ENCODE measurements at places on chromosomes 12 and 14.

DNA sequence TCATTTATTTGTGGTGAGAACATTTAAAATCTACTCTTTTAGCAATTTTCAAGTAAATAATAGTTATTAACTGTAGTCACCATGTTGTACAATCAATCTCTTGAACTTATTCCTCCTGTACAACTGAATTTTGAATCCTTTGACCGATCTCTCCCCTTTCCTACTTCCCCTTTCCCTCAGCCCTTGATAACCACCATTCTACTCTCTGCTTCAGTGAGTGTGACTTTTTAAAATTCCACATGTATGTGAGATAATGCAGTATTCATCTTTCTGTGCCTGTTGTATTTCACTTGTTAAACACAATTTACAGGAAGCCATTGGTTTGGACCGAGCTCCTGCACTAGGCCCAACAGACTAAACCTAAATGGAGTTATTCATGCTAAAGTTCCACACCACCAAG lies 458.9 kb upstream of the PDE3A start:
- no peak for DNase-seq

DNA sequence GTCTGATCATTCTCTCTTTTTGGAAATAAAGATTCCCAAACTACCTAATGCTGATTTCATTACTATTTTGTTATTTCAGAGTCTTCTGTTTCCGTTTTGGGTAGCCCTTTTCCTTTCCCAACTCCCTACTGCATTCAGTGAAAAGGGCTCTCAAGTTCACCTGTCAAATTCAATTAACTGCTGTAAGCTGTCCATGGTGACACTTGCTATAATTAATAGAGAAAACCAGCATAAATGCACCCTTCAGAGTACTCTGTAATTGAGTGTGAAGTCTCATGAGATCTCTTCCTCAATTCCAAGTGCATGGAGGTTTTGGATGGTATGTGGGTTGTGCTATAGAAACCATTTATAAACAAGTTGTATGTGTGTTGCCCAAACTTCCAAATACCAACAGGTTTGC lies 187.2 kb downstream of the RPL10L start:
- no peak for DNase-seq

DNA sequence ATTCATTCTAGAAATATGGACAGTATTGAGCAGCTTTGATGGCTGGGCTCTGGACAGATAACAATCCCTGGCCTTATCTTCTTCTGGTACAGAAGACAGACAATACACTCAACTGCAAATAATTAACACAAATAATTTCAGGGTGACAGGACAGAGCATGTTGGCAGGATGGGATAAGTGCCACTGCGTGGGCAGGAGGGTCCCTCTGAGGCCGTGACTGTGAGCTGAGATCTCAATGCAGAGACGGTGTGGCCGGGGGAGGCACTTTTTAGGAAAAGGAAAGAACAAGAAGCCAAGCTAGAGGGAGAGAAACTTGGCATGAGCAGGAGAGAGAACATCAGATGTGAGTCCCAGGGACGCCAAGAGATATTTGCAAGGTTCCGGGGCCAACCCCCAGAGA lies 8.1 kb downstream of the SYNE3 start:
- DNase-seq, result no peak

DNA sequence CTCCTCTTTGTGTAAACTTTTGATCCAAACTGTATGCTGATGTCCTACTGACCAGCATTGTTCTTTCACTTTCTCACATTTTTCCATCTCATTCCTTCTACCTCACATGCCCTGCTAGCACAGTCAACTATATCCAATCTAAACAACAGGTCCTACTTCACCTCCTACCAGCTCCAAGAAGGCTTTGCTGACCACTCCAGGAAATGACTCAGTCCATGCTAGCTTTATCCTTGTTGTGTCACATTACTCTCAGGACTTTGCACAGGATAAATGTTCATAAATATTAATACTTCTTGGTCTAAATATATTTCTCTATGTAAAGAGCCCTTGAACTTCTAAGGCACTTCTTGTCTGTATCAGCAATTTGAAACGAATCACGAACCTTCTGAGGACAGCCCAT lies 64.9 kb upstream of the PCED1B start:
- no peak for DNase-seq

- no peak for DNase-seq
These were observed 25.0 kb downstream of the RAB35 start for GRCh38 chr12:120091371-120092090.

DNA sequence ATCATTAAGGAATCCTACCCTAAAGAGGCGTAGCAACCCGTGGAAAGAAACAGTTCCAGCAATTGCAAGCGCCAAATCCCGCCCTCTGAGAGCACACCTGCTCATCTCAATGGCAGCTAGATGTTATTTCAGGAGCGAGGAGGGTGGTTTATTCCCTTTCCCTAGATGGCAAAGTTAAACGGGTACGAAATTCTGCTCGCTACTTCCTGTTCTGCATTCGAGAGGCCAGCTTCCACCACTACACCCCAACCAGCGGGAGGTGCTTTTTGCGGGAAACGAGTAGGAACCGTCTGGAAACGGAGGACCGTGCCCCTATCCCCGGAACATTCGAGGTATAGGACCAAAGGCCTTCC lies 536 bp downstream of the VPS29 start:
- DNase-seq, result no peak

GRCh38 chr14:76320486-76320885 lies 55.5 kb upstream of the ESRRB start:
- DNase-seq, result no peak

DNA sequence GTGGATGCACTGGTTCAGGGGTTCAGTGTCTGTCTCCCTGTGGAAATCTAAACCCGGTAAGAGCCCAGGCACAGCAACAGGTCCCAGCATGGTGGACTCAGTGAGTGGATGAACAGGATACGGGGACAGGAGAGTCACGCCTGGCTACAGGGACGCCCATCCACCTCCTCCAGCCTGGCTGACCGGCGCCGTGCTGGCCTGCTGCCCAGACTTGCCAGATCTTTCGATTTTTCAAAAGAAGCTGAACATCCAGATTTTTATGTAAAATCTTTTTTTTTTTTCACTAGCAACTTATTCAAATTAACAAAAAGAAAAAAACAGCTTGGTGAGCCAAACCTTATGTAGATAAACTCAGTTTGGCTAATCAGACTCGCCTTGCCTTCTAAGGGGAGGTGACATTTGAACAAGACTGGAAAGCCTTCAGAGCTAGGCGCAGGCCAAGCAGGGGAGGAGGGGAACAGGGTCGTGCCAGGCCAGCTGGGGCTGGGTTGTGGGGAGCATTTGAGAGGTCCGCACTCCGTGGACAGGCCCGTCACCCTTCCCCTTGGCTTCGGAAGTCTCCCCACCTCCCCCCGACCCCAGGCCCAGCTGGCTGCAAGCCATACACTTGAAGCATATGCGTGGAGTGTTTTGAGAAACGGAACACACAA lies 87.8 kb upstream of the NCOR2 start:
- no peak for DNase-seq

DNA sequence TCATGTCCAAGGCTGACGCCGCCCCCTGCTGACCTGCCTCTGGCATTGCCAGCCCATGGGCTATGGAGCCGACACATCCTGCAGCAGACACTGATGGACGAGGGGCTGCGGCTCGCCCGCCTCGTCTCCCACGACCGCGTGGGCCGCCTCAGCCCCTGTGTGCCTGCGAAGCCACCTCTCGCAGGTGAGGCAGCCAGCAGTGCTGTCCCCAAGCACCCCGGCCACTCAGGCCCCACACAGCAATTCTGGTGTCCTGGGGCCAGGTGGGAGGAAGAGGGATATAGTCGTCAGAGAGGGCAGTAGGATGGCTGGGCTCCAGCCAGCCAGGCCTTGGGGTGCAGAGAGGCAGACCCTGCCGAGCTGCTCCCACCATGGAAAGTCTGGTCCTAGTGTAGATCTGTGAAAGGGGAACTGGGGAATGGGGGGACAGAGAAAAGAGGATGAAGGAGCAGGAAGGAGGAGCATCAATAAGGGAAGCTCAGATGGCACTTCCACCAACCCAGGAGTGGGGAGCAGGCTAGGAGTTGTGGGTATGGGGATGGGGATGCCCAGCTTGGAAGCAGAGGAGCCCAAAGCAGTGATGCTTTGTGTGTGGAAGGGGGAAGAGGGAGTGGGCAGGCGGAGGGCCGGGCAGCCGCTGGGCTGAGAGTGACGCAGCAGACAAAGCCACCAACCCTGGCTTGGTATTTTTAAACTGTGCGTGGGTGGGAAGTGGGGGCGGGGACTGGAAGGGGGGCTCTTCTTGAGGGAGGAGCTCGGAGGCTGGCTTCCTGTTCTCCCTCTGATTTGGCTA lies 4.7 kb downstream of the NAB2 start:
- peak; percentile 76 for DNase-seq

DNA sequence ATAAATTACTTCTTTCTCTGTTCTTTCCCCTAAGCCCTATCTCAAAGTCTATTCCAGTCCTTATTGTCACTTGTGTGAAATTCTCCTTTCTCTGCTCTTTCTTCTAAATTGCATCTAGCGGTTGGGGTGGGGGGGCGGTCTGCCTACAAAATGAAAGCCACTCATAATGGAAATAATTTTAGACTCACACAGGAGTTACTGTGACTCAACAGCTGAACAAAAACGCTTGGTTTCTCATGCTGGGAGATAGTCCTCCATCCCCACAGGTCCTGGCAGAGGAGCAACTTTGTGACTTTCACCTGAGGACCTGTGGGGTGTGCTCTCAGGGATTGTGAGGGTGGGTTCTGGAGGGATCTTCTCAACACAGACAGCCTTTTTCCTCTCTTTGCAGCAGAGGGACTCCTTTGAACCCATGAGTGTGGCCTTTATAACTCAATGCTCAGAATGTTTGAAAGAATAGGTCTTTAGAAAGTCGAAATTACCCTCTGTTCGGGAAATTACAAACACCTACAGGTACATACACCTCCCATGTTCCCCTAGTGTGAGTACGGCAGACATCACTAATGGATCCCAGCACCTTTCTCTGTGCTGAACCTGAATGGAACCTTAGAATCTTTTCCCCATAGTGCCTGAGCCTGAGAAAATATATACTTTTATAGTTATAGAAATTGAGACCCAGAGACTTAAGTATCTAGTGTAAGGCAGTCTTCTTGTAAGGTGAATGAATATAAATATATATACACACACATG lies 109.7 kb downstream of the CHST11 start:
- no peak for DNase-seq

- no peak for DNase-seq
These were observed 165.4 kb downstream of the GCH1 start for GRCh38 chr14:54737132-54737711.

DNA sequence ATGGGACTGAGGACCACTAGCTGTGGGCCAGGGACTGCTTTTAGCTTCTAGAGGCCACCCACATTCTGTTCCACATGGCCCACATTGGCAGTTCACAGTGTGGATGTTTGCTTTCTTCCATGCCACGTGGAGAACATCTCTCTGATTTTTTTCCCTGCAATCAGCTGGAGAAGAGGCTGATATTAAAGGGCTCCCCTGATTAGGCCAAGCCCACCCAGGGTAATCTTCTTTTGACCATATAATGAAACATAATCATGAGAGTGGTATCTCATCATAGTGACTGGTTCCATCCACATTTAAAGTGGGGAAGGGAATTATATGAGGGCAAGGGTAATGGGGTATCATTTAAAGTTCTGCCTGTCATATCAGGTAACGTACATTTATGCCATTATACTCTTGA lies 15.8 kb downstream of the DAAM1 start:
- DNase-seq, result no peak

- no peak for DNase-seq
These were observed at the start of gene CISTR for GRCh38 chr12:53751336-53752191. Gene CISTR (minus strand): TSS chr12:53751979.

- no peak for DNase-seq
These were observed 78.6 kb downstream of the CCDC60 start for GRCh38 chr12:119412811-119413794.

GRCh38 chr14:48693793-48694192 lies 892.4 kb downstream of the RPS29 start:
- no peak for DNase-seq

- DNase-seq, result no peak
These were observed 97.6 kb downstream of the TGFB3 start for GRCh38 chr14:75884198-75884611.
